ENCODE measurements at places on chromosomes 11 and 22. TPM values are rescaled to one million over a fixed set of nuclear protein-coding genes. Genes with fewer than 3 reads are reported as not detected.

- peak; percentile 32 for DNase-seq
- no peaks in the 10 kb centered on the region for H3K27me3 ChIP-seq
- H3K27ac ChIP-seq: peak overlapping the region; percentile 78
- no peaks in the 10 kb centered on the region for H3K36me3 ChIP-seq
Observed at GRCh38 chr22:31321421-31321820, 24.7 kb downstream of the PATZ1 start.

- no peaks in the 10 kb centered on the region for H3K36me3 ChIP-seq
- no peak for DNase-seq
- peak overlapping the region; percentile 86 for H3K27ac ChIP-seq
- H3K4me1 ChIP-seq: no peaks in the 10 kb centered on the region
Observed at GRCh38 chr11:128291007-128291406, 296.4 kb downstream of the ETS1 start.

GRCh38 chr11:85751724-85752123 lies 59.2 kb downstream of the SYTL2 start:
- peak overlapping the region; percentile 13 for H3K27ac ChIP-seq
- no peak for DNase-seq
- no peak overlapping the region for H3K4me3 ChIP-seq
- H3K27me3 ChIP-seq: no peaks in the 10 kb centered on the region
- H3K4me1 ChIP-seq: no peaks in the 10 kb centered on the region

GRCh38 chr11:73981051-73981805 lies 1.4 kb downstream of the UCP2 start:
- peak overlapping the region; percentile 66 for H3K4me3 ChIP-seq
- H3K27me3 ChIP-seq: no peaks in the 10 kb centered on the region
- peak overlapping the region; percentile 84 for H3K27ac ChIP-seq
- DNase-seq: no peak

DNA sequence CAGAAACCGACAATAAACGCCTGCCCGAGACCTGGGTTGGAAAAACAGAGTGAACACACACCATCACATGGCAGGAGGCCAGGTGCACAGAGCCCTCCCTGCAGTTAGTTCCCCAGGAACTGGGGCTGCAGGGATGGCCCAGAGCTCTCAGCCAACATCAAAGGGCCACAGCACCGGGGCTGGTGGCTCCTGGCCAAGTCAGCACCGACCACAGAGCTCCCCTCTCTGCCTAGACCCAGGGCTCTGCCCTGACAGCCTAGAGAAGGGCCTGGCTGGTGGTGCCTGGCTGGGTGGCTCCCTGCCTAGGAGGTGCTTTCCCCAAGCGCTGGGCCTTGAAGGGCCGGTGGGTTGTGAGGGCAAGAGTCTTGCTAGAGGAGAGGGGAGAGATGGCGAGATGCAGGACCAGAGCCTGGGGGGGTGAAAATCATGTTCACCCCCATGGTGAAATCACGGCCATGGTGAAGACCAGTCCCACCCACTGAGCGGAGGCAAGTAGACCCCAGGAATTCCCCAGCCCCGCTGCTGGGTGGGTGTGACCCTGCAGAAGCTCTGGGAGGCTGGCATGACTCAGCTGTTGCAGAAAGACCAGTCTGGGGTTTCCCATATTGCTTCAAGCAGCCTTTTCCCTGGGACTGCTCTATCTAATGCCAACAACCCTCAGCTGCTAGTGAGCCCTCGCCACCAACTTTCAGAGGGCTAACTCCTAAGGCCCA lies 7.2 kb upstream of the BID start:
- DNase-seq: no peak
- H3K36me3 ChIP-seq: no peaks in the 10 kb centered on the region
- no peak overlapping the region for H3K27ac ChIP-seq
- no peak overlapping the region for H3K4me3 ChIP-seq
- H3K4me1 ChIP-seq: peaks cover 4% of the 10 kb centered on the region

GRCh38 chr11:80598905-80599304 lies 1158.1 kb upstream of the TENM4 start:
- no peak overlapping the region for H3K4me3 ChIP-seq
- no peaks in the 10 kb centered on the region for H3K36me3 ChIP-seq
- no peak overlapping the region for H3K27ac ChIP-seq

GRCh38 chr11:46264976-46265375 lies 12.5 kb upstream of the CREB3L1 start:
- no peak overlapping the region for H3K4me3 ChIP-seq
- no peaks in the 10 kb centered on the region for H3K36me3 ChIP-seq
- no peak overlapping the region for H3K27ac ChIP-seq
- no peak for DNase-seq
- no peaks in the 10 kb centered on the region for H3K4me1 ChIP-seq

GRCh38 chr11:71153005-71153390 lies 99.4 kb downstream of the SHANK2 start:
- H3K27me3 ChIP-seq: no peaks in the 10 kb centered on the region
- no peaks in the 10 kb centered on the region for H3K36me3 ChIP-seq
- H3K27ac ChIP-seq: peak overlapping the region; percentile 35
- no peaks in the 10 kb centered on the region for H3K4me1 ChIP-seq
- DNase-seq: no peak

- no peaks in the 10 kb centered on the region for H3K4me1 ChIP-seq
- no peak overlapping the region for H3K27ac ChIP-seq
- H3K27me3 ChIP-seq: no peaks in the 10 kb centered on the region
- H3K4me3 ChIP-seq: no peak overlapping the region
- no peaks in the 10 kb centered on the region for H3K36me3 ChIP-seq
- no peak for DNase-seq
Observed at GRCh38 chr11:110802162-110802561, 89.9 kb upstream of the ARHGAP20 start.

DNA sequence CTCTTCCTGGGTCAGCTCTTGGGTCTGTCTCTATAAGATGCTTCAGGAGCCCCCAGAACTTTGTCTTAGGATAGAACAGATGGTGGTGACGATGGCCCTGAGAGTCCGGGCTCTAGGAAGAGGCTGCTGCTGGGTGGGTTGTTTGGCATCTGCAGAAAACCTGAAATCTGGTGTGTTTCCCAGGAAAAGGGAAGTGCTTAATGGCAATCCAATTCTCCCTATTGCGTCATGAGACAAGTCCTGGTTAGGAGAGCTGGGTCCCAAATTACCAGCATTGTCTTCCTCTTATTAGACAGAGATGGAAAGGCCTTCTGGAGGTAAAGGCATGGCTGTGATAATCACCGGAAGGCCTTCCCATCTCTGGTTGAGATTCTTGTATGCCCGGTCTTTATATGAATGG lies 48.9 kb upstream of the GRAMD1B start:
- H3K36me3 ChIP-seq: no peaks in the 10 kb centered on the region
- DNase-seq: no peak
- no peaks in the 10 kb centered on the region for H3K27me3 ChIP-seq
- no peaks in the 10 kb centered on the region for H3K4me1 ChIP-seq
- no peak overlapping the region for H3K27ac ChIP-seq
- no peak overlapping the region for H3K4me3 ChIP-seq

DNA sequence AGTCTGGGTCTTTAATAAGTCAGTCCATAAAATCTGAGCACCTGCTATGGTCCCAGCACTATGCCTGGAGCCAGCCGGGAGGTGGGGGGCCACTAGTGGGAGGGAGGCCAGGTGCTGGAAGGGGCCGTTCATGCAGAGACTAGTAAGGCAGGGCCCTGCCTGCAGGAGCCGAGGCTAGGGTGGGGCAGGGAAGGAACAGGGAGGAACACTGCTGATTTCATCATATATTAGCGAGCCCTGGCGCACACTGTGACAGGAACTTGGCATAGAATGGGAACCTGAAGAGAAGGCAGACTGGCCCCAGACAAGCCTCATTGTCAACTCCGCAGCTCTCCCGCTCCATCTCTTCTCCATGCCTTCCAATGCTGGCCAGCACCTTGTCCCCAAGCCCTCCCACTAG lies 7.1 kb downstream of the VSIG10L2 start:
- peaks cover 11% of the 10 kb centered on the region for H3K4me1 ChIP-seq
- H3K27ac ChIP-seq: peak overlapping the region; percentile 68
- no peak overlapping the region for H3K4me3 ChIP-seq
- H3K36me3 ChIP-seq: no peaks in the 10 kb centered on the region

- DNase-seq: no peak
- peaks cover 9% of the 10 kb centered on the region for H3K4me1 ChIP-seq
- H3K27ac ChIP-seq: no peak overlapping the region
- no peaks in the 10 kb centered on the region for H3K27me3 ChIP-seq
Observed at GRCh38 chr11:688681-689080, 6.3 kb downstream of the DEAF1 start.

DNA sequence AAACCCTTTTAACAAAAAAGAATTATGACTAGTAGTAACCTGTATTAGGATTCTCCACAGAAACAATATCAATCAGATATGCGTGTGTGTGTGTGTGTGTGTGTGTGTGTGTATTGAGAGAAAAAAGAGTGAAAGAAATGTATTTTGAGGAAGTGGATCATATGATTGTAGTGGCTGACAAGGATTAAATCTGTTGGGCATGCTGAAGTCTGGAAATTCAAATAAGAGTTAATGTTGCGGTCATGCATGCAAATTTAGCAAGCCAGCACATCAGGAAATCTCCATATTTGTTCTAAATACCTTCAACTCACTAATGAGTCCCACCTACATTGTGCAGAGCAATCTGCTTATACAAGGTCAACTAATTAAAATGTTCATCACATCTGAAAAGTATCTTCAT lies 46.8 kb upstream of the IGLL5 start:
- H3K4me1 ChIP-seq: no peaks in the 10 kb centered on the region
- H3K27me3 ChIP-seq: no peaks in the 10 kb centered on the region
- H3K27ac ChIP-seq: no peak overlapping the region
- no peak overlapping the region for H3K4me3 ChIP-seq

DNA sequence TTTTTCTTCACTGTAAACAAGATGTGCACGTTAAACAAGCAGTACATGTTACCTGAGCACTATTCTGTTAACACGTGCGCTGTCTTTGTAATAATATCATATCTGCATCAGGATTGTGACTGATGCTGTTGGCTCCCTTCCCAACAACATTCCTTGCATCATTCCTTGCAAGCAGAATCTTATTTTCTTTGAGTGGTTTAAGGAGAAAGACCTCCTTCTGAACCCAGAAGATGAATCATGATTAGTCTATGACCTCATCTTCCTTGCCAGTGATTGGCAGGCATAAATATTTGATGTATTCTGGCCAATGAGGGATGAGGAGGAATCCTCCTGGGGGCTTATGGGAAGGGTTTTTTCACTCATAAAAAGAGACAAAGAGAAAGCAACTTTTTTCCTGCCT lies 46.2 kb downstream of the C11orf71 start:
- DNase-seq: no peak
- H3K4me1 ChIP-seq: no peaks in the 10 kb centered on the region
- H3K27me3 ChIP-seq: no peaks in the 10 kb centered on the region

- H3K36me3 ChIP-seq: no peaks in the 10 kb centered on the region
- H3K27ac ChIP-seq: no peak overlapping the region
- no peak overlapping the region for H3K4me3 ChIP-seq
- no peaks in the 10 kb centered on the region for H3K4me1 ChIP-seq
- H3K27me3 ChIP-seq: no peaks in the 10 kb centered on the region
- DNase-seq: no peak
Observed at GRCh38 chr22:47515384-47516125, 753.1 kb downstream of the TBC1D22A start.

- H3K27me3 ChIP-seq: no peaks in the 10 kb centered on the region
- H3K27ac ChIP-seq: no peak overlapping the region
- DNase-seq: no peak
- no peaks in the 10 kb centered on the region for H3K4me1 ChIP-seq
- H3K36me3 ChIP-seq: no peaks in the 10 kb centered on the region
Observed at GRCh38 chr11:116418388-116419041, 354.3 kb downstream of the BUD13 start.

DNA sequence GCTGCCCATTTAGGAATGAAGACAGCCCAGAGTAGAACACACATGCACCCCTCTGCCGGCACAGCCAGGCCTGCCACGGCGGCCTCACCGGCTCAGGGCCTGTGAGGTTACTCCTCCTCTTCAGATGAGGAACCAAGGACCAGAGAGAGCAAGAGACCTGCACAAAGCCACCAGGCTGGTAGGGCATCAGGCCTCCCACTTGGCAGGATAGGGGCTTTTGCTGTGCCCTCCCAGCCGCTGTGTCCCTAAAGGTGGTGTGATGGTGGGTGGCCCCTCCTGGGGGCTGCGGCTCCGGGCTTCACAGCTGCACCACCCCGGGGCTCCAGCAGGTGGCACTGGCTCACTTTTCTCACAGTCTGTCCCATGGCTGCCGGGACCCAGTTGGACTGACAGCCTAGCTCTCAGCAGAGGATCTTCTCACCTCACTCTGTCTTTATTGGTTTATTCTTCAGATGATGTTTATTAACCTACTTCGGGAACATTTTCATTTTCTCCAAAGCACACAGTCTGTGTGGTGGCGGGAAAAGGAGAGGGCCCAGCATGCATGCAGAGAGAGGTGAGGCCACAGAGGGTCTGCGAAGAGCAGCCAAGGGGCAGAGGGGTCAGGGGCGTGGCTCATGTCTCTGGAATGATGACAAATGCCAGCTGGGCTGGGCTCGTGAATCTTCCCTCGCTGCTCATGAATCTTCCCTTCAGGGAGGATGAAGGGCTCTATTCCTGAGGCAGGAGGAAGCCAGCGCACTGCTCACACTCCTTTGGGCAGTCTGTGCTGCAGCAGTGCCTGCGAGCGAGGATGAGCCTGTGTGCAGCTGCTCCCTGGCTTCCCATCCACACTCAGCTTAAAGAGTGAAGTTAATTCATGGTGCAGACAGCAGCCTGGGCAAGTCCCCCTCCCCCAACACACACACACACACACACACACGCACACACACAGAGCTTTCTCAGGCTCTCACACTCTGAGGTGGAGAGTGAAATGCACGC lies 101.1 kb upstream of the PITPNB start:
- no peaks in the 10 kb centered on the region for H3K4me1 ChIP-seq
- H3K4me3 ChIP-seq: no peak overlapping the region
- H3K27me3 ChIP-seq: no peaks in the 10 kb centered on the region
- H3K27ac ChIP-seq: no peak overlapping the region
- H3K36me3 ChIP-seq: no peaks in the 10 kb centered on the region

DNA sequence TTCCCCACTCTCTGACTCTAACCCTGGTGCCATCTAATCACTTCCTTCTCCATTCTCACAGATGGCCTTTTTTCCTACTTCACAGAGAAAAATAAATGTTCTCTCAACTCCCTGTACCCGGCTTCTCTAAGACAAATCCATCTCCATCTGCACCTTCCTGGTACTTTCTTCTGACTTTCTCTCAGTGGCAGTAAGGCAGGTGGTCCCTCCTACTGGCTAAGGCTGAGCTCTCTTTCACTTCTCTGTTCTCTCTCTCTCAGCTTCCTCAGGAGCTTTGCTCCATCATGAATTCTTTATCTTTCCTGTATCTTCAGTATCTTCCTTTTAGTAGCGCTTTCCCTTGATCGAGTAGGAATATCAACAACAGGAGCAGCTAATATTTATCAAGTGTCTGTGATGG lies 421.6 kb downstream of the TMEM135 start:
- H3K36me3 ChIP-seq: no peaks in the 10 kb centered on the region
- no peaks in the 10 kb centered on the region for H3K4me1 ChIP-seq
- no peak overlapping the region for H3K27ac ChIP-seq
- no peaks in the 10 kb centered on the region for H3K27me3 ChIP-seq
- no peak overlapping the region for H3K4me3 ChIP-seq

- DNase-seq: no peak
- H3K36me3 ChIP-seq: no peaks in the 10 kb centered on the region
- no peak overlapping the region for H3K4me3 ChIP-seq
- H3K4me1 ChIP-seq: no peaks in the 10 kb centered on the region
- no peaks in the 10 kb centered on the region for H3K27me3 ChIP-seq
Observed at GRCh38 chr11:35994421-35994820, 50.6 kb downstream of the LDLRAD3 start.

Gene BTG4
- not detected for total RNA-seq

Gene SCN3B
- total RNA-seq: 2.6 TPM

Gene TTC28
- 33.5 TPM for total RNA-seq

Gene POU2AF3
- total RNA-seq: 3.6 TPM

Gene VPREB1
- total RNA-seq: not detected

Gene EIF1AD
- 31.0 TPM for total RNA-seq

Gene OR52A1
- not detected for total RNA-seq

Gene SLC6A5
- not detected for total RNA-seq

Gene TBX10
- not detected for total RNA-seq

Gene HEPN1
- not detected for total RNA-seq

Gene GGTLC3
- not detected for total RNA-seq

Gene SCGB2A2
- total RNA-seq: 1.4 TPM

Gene FJX1
- total RNA-seq: 8.3 TPM

Measured in breast epithelium (tissue), 4 donors.